HTR-8/SVneo (cell line): ENCODE measurements at places on chromosomes 7 and 10.

DNA sequence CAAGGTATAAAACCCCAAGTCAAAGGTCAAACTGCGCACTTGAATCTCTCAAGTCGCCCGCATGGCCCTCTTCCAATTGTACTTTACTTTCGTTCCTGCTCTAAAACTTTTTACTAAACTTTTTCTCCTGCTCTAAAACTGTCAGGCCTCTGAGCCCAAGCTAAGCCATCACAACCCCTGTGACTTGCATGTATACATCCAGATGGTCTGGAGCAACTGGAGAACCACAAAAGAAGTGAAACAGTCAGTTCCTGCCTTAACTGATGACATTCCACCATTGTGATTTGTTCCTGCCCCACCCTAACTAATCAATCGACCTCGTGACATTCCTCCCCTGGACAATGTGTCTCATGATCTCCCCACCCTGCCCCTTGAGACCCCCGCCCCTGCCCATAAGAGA lies 35.6 kb upstream of the PIK3CG start:
- no peak for DNase-seq

DNA sequence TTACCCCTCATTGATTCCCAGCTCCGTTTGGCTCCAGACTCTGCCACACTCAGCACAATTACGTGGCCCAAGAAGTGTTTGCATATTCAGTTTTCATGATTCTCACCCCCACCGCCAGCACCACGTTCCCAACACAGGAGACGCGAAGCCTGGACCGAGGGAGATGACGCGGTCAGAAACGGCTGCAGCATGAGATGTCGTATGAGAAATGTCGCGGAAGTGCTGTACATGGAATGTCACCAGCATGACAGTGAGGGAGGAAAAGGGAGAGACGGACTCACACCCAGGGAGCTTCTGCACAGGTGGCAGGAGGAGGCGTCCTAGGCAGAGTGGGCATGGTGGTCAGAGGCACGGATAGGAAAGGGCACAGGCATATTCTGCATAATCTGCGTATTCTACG lies 188.3 kb downstream of the WDR37 start:
- no peak for DNase-seq

DNA sequence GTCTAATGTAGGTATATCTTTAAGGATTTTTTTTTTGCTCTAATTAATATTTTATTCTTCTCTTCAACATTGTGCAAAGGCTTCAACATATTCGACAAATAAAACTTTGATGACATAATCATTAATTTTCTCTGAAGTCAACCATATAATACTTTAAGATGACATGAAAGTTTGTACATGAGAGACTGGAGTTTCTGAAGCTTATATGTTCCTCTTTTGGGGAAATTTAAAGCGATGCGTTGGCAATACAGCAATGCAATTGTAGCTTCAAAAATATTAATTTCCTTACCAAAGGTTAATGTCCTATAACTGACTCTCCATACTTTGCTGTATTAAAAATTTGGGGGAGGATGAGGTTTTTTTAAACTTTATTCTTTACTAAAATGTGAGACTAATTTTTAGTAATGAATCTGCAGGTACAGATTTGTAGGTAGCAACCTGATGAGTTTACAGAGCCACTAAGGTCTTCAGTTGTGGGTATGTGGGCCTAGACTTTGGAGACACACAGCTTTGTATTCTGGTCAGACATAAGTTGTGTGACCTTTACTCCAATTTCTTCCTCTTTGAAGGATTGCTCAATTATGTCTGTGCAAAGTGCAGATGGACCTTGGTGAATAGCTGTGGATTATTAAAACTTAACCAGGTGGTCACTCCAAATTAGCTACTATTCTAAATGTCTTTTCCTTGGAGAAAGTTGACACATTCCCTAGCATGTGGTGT lies 18.0 kb upstream of the LIPA start:
- no peak for DNase-seq

DNA sequence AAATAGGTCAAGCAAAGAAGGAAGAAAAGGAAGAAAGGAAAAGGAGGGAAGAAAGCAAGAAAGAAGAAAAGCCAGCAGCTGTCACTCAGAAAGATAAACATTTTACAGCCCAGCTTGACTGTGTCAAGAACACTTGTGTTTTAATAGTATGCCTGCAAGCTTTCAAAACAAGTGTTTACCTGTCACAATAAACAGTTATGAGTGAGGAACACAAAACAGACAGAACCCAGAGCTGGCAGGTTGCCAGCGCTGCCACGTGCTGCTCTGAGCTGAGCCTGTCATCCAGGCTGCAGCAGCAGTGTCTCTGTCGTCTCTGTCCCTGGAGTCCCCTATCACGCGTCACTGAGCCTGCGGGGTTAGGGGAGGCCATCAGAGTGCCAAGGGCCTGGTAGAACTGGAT lies 827.6 kb upstream of the AUTS2 start:
- no peak for DNase-seq

DNA sequence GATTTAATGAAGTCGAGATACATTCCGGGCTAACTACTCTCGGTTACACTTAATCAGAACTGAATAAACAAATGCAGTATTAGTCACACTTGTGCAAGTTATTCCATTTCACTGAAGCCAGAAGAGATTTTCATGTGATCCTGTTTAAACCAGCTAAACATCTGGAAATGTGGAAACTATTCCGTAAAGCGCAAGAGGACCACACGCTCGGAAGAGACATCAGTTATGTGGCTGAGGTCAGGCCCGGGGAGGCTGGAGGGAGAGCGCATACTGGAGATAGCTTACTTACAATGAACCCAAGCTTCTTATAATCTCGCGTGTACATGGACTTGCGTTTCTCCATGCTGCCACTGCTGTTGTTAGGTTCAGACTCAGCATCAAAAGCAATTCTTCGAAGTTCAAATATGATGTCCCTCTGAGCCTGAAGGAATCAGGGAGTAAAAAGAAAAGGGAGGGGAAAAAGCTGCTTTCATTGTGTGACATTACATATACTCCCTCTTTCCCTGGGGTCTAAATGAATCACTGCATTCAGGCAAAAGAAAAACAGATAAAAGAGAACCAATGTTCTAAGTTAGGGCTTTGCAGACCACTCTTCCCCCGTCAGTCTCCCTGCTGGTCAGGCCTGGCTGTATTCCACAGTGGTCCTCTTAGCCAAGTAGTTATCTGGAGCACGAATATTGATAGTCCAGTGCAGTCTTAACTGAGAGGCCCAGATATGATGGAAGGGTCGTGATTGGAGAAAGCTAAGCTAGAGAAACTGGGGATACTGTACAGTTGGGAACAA lies 237.4 kb downstream of the ELMO1 start:
- DNase-seq, result no peak

DNA sequence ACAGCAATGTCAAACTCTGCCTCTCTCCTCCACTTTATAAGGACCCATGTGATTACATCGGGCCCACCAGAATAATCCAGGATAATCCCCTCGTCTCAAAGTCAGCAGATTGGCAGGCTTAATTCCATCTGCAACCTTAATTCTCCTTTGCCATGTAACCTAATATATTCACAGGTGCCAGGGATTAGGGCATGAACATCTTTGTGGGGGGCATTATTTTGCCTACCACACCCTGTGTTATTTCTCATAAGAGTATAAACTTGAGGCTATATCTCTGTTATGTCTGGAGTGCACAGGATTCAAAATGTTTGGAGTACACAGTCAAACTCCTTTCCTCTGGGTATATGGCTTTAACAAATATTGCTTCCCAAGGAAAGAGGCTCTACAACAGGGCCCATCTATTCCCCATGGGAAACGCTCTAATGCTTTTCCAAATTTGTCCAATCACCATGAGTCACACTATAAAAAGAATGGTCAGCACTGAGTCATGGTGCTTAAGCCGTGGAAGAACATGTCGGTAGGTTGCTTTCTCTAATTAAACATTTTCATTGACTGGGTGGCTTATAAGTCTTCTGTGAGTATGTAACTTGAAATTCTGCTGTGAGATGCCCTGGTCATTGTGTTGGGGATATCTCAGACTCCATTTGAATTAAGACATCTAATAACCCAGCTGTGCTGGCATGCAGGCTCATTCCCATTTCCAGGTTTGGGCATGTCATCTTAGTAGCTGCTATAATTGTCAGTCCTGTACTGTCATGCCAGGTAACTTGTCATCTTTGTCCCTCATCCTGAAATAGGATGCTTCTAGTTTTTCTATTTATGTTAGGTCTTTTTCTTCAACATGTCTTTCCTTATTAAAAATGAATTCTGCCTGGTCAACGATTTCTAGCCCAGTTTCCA lies 11.5 kb upstream of the AKR1B10 start:
- no peak for DNase-seq
